ENCODE measurements at places on chromosomes 7 and 10.

DNA sequence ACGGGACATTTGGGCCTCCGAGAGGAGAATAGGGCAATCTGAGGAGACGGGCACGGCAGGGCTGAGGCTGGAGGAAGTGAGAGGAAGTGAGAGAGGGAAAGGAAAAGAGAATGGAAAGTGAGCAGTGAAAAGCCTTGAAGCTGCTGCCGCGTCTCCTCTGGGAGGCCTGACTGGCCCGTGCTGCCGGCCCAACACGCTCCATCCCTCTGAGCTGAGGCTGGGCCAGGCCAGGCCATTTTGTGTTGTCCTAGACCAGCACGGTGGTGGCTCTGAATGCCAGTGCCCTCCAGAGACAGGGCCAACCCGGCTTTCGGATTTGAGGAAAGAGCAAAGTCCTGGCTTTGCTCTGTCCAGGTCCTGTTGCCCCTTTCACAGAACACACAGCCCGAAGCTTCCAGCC, 361.1 kb upstream of the SHH start:
- DNase-seq = no peak

DNA sequence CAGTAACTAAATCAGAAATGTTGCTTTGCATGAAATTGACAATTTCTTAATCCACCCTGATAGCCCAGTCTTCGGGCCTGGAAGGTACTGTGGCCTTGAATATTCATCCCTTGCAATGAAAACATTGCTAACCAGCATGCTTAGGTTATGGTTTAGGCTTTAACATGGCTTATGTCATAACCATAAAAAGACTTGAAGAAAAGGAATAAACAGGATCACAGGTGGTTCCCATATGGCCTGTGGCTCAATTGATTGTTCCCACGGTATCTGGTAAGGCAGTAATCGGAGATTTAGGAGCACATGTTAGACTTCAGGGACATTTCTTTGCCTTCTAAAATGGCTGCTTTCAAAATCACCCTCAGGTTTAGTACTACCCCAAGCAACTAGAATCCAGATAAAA, 139.5 kb downstream of the ST7 start:
- DNase-seq = no peak

DNA sequence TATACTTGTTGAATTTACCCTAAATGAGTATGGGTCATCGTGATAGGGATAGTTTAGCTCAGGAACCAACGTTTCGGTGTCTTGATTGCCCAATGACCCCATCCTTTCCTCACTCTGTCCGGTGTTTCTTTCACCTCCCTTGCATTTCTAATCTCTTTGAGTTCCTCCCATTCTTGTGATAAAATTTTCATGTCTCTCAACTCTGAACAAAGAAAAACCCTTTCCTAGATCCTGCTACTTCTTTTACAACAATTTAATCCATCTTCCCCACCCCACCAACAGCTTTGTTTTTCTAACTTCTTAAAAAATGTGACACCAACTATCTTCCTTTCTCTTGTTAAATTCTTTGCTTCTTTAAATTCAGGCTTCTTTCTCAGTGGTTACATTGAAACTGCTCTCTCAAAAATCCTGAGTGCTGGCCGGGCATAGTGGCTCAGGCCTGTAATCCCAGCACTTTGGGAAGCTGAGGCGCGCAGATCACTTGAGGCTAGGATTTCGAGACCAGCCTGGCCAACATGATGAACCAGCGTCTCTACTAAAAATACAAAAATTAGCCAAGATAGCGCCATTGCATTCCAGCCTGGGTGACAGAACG, 130.3 kb upstream of the MINDY3 start:
- no peak for DNase-seq

DNA sequence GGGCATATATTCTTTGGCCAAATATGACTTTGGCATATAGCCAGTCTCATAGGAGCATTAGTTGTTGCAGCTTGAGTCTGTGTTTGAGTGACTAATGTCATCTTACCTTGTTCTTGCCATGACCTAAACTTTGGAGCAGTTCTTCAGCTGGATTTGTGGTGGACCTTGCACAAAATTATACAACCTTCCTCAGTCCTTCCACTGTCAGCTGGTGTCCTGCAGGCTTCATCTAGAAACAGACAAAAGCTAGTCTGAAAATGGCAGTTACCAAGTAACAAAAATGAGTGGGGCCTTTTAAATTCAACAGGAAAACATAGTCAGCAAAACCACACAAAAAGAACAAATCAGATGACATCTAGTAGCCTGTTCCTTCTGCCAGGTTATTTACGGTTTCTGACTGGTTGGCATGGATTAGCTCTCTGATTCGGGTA, 59.5 kb upstream of the HECTD2 start:
- no peak for DNase-seq

GRCh38 chr7:24175603-24176002, 108.4 kb upstream of the NPY start:
- DNase-seq = no peak

DNA sequence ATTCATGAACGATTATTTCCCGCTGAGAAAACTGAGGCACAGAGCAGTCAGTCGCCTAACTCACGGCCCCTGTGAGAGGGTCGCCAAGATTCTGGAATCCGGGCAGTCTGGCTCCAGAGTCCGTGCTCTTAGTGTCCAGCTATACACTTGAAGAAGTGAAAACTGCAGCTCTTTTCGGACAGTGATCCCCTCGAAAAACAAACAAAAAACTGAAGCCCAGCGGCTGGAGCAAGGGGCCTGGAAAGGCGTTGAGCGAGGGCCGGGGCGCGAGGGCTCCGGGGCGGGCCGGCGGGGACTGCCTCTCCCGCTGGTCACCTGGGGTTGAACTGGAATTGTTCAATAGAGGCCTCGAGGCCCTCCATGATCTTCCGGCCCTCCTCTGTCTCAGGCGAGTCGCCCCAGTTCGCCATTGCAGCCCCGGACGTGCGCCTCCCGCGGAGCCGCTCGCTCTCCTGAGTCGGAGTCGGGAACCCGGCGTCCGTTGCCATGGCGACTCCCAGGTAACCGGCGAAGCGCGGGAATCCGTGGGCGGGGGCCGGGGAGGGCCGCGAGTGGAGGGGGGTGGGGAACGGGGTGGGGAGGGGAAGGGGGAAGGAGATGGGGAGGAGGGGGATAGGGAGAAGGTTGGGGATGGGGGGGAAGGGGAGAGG, 881 bp downstream of the C10orf67 start:
- peak; percentile 13 for DNase-seq

DNA sequence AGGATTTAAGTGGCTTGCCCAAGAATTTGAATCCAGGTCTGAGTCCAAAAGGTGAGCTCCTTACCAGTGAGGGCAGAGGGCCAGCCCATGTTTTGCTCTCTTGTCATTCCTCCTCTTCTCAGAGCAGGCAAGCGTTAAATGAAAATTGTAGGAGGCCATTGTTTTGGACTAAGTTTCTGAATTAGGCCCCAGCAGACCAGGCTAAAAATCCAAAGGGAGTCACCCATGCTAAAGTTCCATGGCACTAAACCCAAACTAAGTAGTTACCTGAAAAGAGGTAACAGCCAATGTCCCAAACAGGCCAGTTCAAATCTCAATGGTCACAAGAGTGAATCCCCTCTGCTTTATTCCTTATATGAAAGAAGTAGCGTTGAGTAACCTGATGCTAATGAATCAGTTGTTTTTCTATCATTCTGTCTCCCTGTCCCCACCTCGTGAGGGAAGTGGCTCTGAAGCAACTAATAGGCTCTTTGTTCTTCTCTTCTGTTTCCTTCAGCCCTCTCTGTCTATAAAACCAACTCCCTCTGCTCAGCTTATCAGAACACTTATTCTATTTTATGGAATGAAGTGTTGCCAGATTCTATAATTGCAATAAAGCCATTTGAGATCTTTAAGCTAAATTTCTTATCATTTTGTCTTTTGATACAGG, 17.5 kb upstream of the CDH23 start:
- DNase-seq = no peak

GRCh38 chr7:158206341-158206740, 381.3 kb downstream of the PTPRN2 start:
- no peak for DNase-seq

DNA sequence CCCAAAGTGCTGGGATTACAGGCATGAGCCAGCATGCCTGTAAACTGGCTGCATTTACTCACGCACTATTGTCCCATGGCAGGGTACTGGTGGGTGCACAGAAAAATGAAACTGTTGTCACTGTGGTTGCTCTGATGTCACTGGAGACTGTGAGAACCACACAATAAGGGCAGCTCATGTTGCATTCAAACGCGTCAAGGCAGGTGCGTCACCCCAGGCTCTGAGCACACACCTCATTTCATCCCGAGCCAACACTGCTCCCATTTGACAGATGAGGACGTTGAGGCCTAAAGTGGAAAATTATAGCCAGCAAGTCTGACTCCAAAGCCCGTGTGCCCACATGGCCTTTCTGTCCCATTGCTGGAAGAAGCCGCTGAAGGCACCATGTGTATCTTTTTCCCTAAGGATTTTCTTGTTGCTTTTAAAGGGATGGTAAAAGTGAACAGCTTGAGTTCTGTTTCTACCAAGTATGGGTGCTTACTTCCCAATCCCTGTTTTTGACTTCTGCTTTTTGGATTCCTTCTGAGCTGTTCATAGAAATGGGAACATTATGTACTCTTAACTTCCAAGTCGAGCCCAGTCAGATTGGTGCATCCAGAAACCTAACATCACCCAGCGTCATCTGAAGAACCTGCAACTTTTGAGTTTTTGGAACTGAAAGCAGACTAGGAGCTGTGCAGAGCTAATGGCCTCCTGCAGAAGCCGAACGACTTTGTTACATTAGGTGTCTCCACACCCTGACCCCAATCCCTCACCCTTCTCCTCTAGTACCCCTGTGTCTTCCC, 60.1 kb upstream of the CARD11 start:
- no peak for DNase-seq

- DNase-seq = no peak
Observed at GRCh38 chr10:61318429-61318828, 134.8 kb downstream of the TMEM26 start.

GRCh38 chr7:12053561-12053960, 157.5 kb upstream of the TMEM106B start:
- DNase-seq = no peak

- DNase-seq = no peak
Observed at GRCh38 chr10:1121271-1121970, 65.2 kb downstream of the WDR37 start.

- DNase-seq = no peak
Observed at GRCh38 chr10:5655121-5655520, 11.3 kb downstream of the ASB13 start.

- DNase-seq = no peak
Observed at GRCh38 chr7:128879939-128880746, 17.5 kb downstream of the ATP6V1F start.

Measured in stimulated activated CD8-positive, alpha-beta memory T cell treated with anti-CD3 and anti-CD28 coated beads, Interleukin-2, amount 100 ng/mL, for 1 hour (primary cell).